ENCODE measurements at places on chromosomes 4 and X.

DNA sequence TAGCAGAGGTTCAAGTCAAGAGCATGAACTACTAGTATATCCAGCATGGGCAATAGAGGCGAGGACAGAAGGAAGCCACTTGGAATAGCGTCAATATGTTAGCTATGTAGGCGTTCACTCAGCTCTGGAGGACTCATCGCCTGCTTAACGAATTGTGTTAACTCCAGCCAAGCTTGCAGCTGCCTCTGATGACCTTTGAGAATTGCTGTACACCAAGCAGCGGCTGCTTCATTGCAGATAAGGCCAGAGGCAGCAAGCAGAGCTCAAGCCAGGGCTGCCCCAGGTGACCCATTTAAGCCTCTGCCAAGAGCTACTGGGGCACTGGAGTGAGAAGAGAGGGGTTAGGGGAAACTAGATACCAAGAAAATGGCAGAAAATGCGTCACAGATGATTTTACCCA lies 160.2 kb upstream of the IGFBP7 start:
- peak; percentile 14 for DNase-seq

DNA sequence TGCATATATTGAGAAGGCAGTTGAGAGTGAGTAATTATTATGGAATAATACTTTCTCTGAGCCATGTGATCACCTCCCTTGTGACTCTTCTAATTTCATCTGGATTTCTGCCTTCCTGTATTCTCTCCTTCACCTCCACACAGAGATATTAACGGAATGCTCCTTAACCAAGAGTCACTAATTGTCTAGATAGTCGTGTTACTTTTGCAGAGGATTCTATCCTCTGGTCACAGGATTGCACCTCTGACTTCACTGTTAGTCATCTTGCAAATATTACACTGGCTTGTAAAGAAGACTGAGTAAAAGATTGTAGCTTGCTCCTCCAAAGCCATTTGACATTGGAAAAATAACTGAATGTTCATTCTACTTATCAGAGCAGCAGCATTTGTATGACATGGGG lies 160.9 kb downstream of the SH2D1A start:
- peak; percentile 73 for DNase-seq

DNA sequence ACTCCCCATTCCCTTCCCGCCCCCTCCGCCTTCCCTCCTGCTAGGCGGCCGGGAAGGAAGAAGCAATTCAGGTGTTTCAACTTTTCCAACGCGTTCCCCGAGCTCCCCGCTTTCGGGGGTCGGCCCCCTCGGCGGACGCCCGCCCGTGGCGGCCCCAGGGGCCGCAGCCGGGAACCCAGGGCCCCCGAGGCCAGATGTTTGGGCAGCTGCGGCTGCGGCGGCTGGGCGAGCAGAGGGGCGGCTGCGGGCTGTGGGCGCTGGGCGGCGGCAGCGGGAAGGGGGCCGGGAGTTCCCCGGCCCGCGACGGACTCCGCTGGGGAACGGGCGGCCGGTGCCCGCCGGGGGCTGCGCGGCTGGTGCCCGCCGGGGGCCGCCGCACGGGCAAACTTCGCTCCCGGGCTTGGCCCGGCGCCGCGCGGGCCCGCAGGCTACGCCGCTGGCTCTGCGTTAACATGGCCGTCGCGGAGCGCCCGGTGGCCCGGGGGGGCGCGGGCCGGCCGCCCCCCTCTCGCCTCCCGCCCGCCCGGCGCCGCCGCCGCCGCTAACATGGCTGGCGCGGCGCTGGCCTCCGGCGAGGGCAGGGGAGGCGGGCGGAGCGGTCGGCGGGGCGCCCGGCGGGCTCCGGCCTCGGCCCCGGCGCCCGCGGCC lies 510 bp downstream of the HMGB3 start:
- DNase-seq, result no peak

GRCh38 chr4:132114885-132115284 lies 1034.2 kb upstream of the PCDH10 start:
- DNase-seq, result no peak

DNA sequence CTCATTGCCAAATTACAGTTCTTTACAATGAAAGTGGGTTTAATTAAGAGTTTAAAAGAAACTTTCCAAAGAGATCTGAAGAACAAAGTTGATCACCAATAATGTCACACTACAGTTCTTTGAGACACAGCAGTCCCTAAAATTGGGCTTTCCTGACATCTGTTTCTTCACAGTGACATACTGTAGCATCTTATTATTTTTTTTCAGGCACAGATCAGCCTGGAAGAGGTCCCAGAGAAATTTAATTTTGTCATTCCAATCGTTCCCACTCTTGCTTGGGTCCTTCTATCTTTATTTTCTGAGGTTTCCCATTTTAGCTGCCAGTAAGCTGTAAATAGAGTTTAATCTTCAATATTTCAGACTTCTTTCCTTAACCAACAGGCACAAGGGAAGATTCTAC lies 143.1 kb upstream of the FRMPD4 start:
- no peak for DNase-seq

Measured in NCI-H460 (cell line).